Activated CD4-positive, alpha-beta T cell treated with anti-CD3 and anti-CD28 coated beads, Interleukin-2, amount 10 ng/mL, durations not matched to agents 24 days and 14 days (primary cell): ENCODE measurements at places on chromosomes 1 and 21. TPM values are rescaled to one million over a fixed set of nuclear protein-coding genes. Genes with fewer than 3 reads are reported as not detected.

DNA sequence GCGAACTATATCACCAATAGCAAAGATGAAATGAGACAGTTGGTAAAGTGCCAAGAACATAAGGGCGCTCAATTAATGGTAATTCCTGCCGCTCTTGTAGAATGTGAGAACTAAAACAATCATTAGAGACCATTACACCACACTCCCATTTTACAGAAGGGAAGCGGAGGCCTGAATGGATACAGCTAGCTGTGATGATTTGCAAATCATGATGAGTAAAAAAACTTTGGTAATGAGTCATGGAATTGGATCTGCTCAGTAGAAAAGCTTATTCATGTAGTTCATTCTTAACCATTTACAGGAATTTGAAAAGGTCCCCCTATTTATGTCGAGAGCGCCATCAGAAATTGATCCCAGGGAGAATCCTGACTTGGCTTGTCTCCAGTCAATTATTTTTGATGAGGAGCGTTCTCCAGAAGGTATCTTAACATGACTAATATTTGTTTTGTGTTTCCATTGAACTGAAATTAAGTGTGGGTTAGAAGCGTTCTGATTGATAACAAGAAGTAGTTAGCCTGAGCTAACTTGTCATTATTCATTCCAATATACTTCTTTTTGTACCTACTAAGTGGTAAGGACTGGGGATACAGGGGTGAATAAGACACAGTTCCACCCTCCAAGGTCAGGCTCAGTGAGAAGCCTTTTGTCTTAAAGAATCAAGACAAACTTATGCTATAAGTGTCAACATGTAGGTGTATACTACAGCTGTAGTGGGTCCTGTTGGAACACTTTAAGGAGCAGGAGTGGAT, 812 bp downstream of the TTC4 start:
- H3K27me3 ChIP-seq = peaks cover 5% of the 10 kb centered on the region
- H3K36me3 ChIP-seq = peaks cover 31% of the 10 kb centered on the region
- peak overlapping the region; percentile 96 for H3K4me3 ChIP-seq
- DNase-seq = no peak

DNA sequence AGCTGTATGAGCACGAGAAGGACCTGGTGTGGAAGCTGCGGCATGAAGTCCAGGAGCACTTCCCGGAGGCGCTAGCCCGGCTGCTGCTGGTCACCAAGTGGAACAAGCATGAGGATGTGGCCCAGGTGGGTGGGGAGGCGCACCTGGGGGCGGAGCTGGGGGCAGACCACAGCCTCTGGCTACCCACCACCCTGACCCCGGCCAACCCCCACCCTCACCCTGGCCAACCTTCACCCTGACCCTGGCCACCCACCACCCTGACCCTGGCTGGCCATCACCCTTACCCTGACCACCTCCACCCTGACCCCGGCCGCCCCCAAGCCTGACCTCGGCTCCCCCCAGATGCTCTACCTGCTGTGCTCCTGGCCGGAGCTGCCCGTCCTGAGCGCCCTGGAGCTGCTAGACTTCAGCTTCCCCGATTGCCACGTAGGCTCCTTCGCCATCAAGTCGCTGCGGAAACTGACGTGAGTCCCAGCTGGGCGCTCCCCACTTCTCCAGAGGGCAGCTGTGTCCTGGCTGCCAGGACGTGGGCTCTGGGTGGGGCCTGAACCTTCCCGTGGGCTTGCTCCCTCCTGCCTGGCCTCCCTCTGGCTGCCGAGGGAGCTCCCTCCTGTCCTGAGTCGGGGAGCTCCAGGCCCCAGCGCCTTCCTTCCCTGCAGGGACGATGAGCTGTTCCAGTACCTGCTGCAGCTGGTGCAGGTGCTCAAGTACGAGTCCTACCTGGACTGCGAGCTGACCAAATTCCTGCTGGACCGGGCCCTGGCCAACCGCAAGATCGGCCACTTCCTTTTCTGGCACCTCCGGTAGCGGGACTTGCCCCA, 69.5 kb downstream of the PIK3CD start:
- no peak for DNase-seq
- peaks cover 81% of the 10 kb centered on the region for H3K36me3 ChIP-seq
- peak overlapping the region; percentile 72 for H3K27ac ChIP-seq
- no peaks in the 10 kb centered on the region for H3K27me3 ChIP-seq
- peaks cover 51% of the 10 kb centered on the region for H3K4me1 ChIP-seq

DNA sequence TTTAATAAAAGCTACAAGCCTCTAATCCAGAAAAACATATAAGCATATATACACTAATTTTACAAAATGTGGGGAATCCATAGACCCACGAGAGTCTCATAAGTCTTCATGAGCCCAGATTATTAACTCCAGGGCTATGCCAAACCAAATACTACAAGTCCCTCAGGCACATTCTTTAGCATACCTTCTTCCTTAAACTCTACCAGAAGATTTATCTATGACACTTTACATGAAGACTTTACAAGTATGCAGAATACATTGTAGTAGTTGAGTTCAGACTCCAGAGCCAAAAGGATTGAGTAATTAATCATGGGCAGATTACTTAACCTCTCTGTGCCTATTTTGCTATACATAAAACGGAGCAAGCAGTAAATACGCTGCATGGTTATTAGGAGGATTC, 793.7 kb upstream of the ADGRL2 start:
- H3K27me3 ChIP-seq = no peaks in the 10 kb centered on the region
- no peaks in the 10 kb centered on the region for H3K36me3 ChIP-seq
- no peaks in the 10 kb centered on the region for H3K4me1 ChIP-seq
- no peak overlapping the region for H3K27ac ChIP-seq
- no peak for DNase-seq

- DNase-seq = peak; percentile 81
- no peaks in the 10 kb centered on the region for H3K36me3 ChIP-seq
- peak overlapping the region; percentile 67 for H3K27ac ChIP-seq
- H3K27me3 ChIP-seq = peaks cover 65% of the 10 kb centered on the region
- H3K4me3 ChIP-seq = peak overlapping the region; percentile 88
These were observed 4.6 kb downstream of the FCRLB start for GRCh38 chr1:161725908-161726472.

DNA sequence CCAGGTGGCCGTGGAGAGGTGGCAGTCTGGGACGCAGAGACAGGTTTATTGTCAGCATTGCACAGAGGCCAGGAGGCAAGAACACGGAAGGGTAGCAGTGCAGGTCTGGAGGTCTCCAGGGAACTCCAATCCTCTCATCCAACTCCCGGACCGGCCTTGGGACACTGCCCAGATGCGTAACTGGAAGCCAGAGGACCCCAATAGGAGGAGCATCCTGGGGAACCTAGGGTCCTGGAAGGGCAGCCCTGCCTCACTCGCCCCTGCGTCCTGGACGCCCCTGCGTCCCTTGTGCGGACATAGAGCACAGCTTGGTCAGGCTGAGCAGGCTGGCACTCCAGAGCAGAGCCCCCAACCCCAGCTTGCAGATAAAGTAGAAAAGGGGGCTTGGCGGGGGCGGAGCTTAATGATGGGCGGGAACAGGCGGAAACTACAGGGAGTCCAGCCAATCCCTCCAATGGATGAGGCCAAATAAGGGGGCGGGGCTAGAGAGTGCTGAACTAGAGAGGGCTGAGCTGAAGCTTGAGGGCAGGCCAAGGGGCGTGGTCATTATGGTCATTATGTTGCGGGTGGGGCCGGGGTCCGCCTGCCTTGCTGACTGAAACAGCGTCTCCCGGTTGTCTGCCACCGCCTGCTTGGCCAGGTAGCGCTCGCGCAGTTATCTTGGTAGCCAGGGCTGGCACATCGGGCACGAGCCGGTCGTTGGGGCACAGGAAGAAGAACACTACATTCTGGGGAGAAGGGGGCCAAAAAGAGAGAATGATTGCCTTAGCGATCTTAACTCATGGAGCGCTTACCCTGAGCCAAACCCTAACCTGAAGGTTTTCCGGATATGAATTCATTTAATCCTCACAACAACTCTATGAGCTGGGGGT, 3.7 kb upstream of the ARHGEF19 start:
- H3K4me3 ChIP-seq = peak overlapping the region; percentile 88
- DNase-seq = peak; percentile 89

Gene CDKN2C
- total RNA-seq = 12.8 and 13.7 TPM in 2 replicates

DNA sequence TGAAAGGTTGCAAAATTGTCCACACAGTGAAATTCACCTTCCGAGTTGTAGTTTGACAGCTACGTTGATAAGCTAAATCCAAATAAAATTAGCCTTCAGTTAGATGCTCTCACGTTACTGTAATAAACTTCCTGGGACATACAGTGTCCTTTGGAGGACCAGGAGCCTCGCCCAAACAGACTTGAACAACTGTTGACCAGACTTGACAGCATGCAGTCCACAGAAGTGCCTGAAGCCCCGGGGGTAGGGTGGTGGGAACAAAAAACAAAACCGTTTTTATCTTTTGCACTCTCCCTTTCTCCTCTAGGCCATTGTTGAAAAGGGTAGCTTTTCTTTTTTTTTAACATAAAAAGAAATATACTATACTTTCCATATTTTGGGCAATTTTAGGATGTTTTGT, 172.8 kb upstream of the SAMSN1 start:
- H3K4me3 ChIP-seq = no peak overlapping the region
- H3K4me1 ChIP-seq = peaks cover 13% of the 10 kb centered on the region
- H3K27ac ChIP-seq = no peak overlapping the region

Gene TCHHL1
- not detected in 2 replicates for total RNA-seq

DNA sequence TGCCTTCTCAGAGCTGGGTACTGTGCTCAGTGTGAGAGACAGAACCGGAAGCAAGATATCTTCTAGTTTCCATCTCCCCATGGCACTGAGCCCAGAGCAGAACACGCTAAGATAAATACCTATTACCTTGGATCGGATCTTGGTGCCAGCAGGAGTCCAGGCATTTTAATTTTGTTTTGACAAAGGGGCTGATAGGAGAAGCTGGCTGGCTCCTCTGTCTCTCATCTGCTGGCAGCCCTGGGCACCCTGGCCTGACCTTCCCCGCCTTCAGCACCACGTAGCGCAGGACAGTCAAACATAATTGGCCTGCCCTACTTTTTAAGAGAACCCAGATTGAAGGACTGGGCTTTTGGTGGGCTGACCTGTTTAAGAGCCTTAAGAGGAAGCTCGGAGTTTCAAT, 160.7 kb upstream of the KLHDC7A start:
- no peak overlapping the region for H3K4me3 ChIP-seq
- no peak overlapping the region for H3K27ac ChIP-seq
- H3K27me3 ChIP-seq = no peaks in the 10 kb centered on the region
